ENCODE measurements at places on chromosomes 3 and 15. TPM values are rescaled to one million over a fixed set of nuclear protein-coding genes. Genes with fewer than 3 reads are reported as not detected.

Gene C3orf22
- not detected for total RNA-seq

Gene LYZL4
- total RNA-seq: not detected

Gene ZNF774
- 1.6 TPM for total RNA-seq

- no peaks in the 10 kb centered on the region for H3K36me3 ChIP-seq
- no peaks in the 10 kb centered on the region for H3K4me1 ChIP-seq
- no peak overlapping the region for H3K4me3 ChIP-seq
- DNase-seq: no peak
- peaks cover 4% of the 10 kb centered on the region for H3K27me3 ChIP-seq
Measured at GRCh38 chr3:155423526-155424322, 130.2 kb upstream of the STRIT1 start.

GRCh38 chr3:57546616-57547015 lies 2.5 kb upstream of the DNAH12 start:
- peaks cover 8% of the 10 kb centered on the region for H3K4me1 ChIP-seq
- no peak for DNase-seq
- peaks cover 1% of the 10 kb centered on the region for H3K36me3 ChIP-seq
- H3K4me3 ChIP-seq: no peak overlapping the region
- peaks cover 4% of the 10 kb centered on the region for H3K27me3 ChIP-seq
- H3K27ac ChIP-seq: no peak overlapping the region

GRCh38 chr15:75065851-75066509 lies 42.6 kb downstream of the PPCDC start:
- H3K4me1 ChIP-seq: peaks cover 43% of the 10 kb centered on the region
- peak; percentile 10 for DNase-seq
- H3K36me3 ChIP-seq: peaks cover 28% of the 10 kb centered on the region
- peaks cover 6% of the 10 kb centered on the region for H3K27me3 ChIP-seq
- peak overlapping the region; percentile 80 for H3K27ac ChIP-seq
- H3K4me3 ChIP-seq: peak overlapping the region; percentile 44

- no peak overlapping the region for H3K27ac ChIP-seq
- no peaks in the 10 kb centered on the region for H3K36me3 ChIP-seq
- H3K4me3 ChIP-seq: no peak overlapping the region
- no peak for DNase-seq
- peaks cover 9% of the 10 kb centered on the region for H3K4me1 ChIP-seq
Measured at GRCh38 chr15:69127306-69127705, 33.1 kb upstream of the GLCE start.

DNA sequence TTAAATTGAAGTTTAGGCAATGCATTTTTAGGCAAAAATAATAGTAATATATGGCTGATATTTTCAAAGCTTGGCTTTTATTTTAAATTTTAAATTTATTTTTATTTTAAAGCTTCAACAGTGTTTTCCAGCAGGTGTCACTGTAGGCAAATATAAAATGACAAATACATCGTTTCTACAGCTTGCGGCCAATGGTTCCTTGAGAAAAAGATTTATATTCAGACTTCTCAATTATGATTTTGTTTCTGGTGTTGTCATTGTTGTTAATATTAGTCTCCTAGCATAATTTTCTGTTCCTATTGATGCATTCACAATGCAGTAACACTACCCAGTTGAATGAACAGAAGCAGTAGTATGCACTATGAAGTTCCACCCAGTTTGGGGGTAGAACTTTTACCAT lies 220.7 kb upstream of the DNAJC19 start:
- H3K4me1 ChIP-seq: no peaks in the 10 kb centered on the region
- no peak overlapping the region for H3K27ac ChIP-seq
- no peak overlapping the region for H3K4me3 ChIP-seq
- no peaks in the 10 kb centered on the region for H3K36me3 ChIP-seq

DNA sequence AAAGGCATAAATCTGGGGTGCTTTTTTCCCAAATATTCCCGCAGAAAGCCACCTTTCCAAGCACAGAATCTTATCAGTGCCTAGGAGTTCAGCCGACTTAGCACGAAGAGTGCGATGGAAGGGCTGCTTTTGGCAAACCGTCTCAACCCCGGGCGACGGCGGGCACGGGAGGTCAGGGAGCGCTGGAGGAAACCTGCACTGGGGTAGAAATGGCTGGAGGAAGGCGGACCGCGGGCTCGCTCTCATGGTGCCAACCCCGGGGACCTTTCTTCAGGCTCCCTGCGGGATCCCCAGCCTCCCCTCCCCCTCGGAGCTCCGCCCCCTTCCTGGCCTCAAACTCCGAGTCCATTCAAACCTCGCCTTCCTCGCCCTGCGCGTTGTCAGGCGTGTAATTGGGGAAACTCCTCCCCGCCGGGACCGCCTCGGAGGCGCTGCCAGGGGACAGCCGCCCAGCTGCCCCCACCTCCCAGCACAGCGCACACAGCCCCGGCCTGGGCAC lies at the start of gene GABRG3:
Gene GABRG3, plus strand, starts transcription at position 470 of the 499 bp plus-strand sequence.
- H3K27me3 ChIP-seq: peaks cover 23% of the 10 kb centered on the region
- no peak within 1 kb of the TSS for H3K4me3 ChIP-seq
- no peak for DNase-seq
- no peak within 1 kb of the TSS for H3K27ac ChIP-seq

GRCh38 chr3:132253262-132253878 lies 63.8 kb upstream of the ACP3 start:
- no peak overlapping the region for H3K27ac ChIP-seq
- DNase-seq: no peak
- H3K36me3 ChIP-seq: no peaks in the 10 kb centered on the region
- peaks cover 8% of the 10 kb centered on the region for H3K27me3 ChIP-seq
- H3K4me3 ChIP-seq: no peak overlapping the region

DNA sequence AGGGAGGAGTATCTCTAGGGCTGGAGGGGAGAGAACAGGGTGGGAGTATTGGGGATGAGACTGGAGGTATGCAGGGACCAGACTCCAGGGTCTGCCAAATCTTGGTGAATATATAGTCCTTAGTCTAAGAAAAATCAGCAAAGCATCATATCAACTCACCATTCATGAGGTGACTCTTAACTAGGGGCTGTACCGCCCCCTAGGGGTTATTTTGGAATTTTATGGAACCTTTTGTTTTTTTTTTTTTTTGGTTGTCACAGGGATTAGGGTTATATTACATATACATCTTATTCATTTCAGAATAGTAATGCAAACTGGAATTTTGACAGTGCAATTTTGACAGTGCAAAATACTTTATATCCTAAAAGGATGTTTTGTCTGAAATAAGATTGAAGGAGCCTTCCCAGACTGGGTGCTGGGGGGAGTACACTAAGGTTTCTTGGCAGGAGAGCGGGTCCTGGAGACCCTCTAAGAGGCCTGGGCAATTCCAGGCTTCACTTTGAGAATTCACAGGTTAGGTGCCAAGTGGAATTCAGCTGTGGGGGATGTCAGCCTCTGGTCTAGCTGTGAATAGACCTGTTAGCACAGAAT lies 7.5 kb downstream of the CMTM7 start:
- H3K4me1 ChIP-seq: peaks cover 60% of the 10 kb centered on the region
- H3K27me3 ChIP-seq: no peaks in the 10 kb centered on the region
- DNase-seq: no peak
- H3K4me3 ChIP-seq: no peak overlapping the region
- peaks cover 10% of the 10 kb centered on the region for H3K36me3 ChIP-seq

- peaks cover 24% of the 10 kb centered on the region for H3K36me3 ChIP-seq
- H3K4me1 ChIP-seq: peaks cover 7% of the 10 kb centered on the region
- DNase-seq: no peak
Measured at GRCh38 chr15:80967991-80968510, 21.6 kb downstream of the MESD start.

- no peaks in the 10 kb centered on the region for H3K27me3 ChIP-seq
- peaks cover 2% of the 10 kb centered on the region for H3K36me3 ChIP-seq
- no peak overlapping the region for H3K27ac ChIP-seq
Measured at GRCh38 chr3:118932822-118933558, 101.7 kb downstream of the IGSF11 start.

All from activated naive CD8-positive, alpha-beta T cell treated with anti-CD3 and anti-CD28 coated beads, Interleukin-2, amount 10 ng/mL, durations not matched to agents 7 days and 5 days (primary cell).